GM23248 (cell line): ENCODE measurements at places on chromosomes 7 and 10. TPM values are rescaled to one million over a fixed set of nuclear protein-coding genes. Genes with fewer than 3 reads are reported as not detected.

GRCh38 chr7:18496341-18496700 lies 772 bp downstream of the HDAC9 start:
- H3K27me3 ChIP-seq: no peaks in the 10 kb centered on the region
- H3K4me1 ChIP-seq: peaks cover 18% of the 10 kb centered on the region
- H3K27ac ChIP-seq: peak overlapping the region; percentile 89; the same call in 1 of the 2 replicates
- no peaks in the 10 kb centered on the region for H3K36me3 ChIP-seq
- no peak overlapping the region for H3K4me3 ChIP-seq
- DNase-seq: no peak

DNA sequence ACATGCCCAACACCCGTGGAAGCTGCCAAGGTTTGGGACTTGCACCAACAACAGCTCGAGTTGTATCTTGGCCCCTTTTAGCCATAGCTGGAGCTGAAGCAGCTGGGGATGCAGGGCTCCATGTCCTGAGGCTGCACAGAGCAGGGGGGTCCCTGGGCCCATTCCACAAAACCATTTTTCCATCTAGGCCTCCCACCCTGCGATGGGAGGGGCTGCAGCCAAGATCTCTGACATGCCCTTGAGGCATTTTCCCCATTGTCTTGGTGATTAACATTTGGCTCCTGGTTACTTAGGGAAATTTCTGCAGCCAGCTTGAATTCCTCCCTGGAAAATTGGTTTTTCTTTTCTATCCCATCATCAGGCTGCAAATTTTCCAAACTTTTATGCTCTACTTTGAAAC lies 637.8 kb upstream of the VSTM2A start:
- DNase-seq: no peak
- no peaks in the 10 kb centered on the region for H3K4me1 ChIP-seq
- H3K36me3 ChIP-seq: no peaks in the 10 kb centered on the region
- H3K27me3 ChIP-seq: no peaks in the 10 kb centered on the region

- no peaks in the 10 kb centered on the region for H3K27me3 ChIP-seq
- H3K4me1 ChIP-seq: no peaks in the 10 kb centered on the region
- no peak for DNase-seq
- H3K36me3 ChIP-seq: no peaks in the 10 kb centered on the region
- H3K4me3 ChIP-seq: no peak overlapping the region
Observed at GRCh38 chr7:158192956-158193355, 394.7 kb downstream of the PTPRN2 start.

- no peak overlapping the region for H3K27ac ChIP-seq
- no peaks in the 10 kb centered on the region for H3K36me3 ChIP-seq
- peaks cover 6% of the 10 kb centered on the region; the same call in 1 of the 2 replicates for H3K4me1 ChIP-seq
Observed at GRCh38 chr7:50069613-50070012, 23.4 kb downstream of the ZPBP start.

GRCh38 chr7:98162758-98163157 lies 48.5 kb upstream of the BHLHA15 start:
- no peaks in the 10 kb centered on the region for H3K4me1 ChIP-seq
- no peak overlapping the region for H3K4me3 ChIP-seq
- no peaks in the 10 kb centered on the region for H3K27me3 ChIP-seq
- no peaks in the 10 kb centered on the region for H3K36me3 ChIP-seq
- no peak for DNase-seq

DNA sequence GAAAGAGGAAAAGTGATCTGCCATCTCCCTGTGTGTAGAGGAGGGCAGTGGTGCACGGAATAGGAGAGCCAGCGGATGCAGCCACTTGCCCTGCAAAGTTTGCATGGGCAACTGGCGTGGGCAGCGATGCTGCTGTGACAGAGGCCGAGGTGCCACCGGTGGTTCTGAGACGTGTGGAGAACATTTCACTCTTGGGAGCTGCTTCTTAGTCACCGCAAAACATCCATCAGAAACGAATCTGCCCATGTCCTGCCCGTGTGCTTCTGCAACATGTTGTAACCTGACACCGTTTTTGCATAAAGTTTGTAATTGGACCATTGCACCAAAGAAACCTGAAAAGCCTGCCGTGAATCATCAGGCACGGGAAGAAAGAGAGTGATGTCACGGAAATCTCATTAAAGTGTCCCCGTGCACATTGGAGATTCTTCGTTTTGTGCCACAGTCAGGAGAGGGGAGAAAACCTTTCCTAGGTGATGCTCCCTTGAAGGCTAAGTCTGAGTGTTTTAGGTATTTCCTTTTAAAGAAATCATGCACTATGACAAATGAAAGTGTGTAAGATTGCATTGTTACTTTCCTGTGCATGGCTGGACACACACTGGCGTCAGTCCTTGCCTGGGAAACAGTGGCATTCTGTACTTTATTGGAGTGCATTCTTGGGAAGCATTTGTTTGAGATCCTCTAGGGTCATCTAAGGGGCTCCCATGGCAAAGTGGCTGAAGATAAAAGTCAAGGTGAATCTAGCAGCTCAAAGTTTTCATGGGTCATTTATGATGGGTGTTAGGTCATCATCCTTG lies 302.6 kb downstream of the KLF6 start:
- H3K27me3 ChIP-seq: no peaks in the 10 kb centered on the region
- H3K27ac ChIP-seq: peak overlapping the region; percentile 47
- H3K4me1 ChIP-seq: peaks cover 22% of the 10 kb centered on the region
- H3K4me3 ChIP-seq: peak overlapping the region; percentile 57

GRCh38 chr10:95655571-95656290 lies 780 bp downstream of the ALDH18A1 start:
- H3K36me3 ChIP-seq: peaks cover 25% of the 10 kb centered on the region
- DNase-seq: peak; percentile 50
- H3K27ac ChIP-seq: peak overlapping the region; percentile 40
- H3K4me1 ChIP-seq: peaks cover 12% of the 10 kb centered on the region

DNA sequence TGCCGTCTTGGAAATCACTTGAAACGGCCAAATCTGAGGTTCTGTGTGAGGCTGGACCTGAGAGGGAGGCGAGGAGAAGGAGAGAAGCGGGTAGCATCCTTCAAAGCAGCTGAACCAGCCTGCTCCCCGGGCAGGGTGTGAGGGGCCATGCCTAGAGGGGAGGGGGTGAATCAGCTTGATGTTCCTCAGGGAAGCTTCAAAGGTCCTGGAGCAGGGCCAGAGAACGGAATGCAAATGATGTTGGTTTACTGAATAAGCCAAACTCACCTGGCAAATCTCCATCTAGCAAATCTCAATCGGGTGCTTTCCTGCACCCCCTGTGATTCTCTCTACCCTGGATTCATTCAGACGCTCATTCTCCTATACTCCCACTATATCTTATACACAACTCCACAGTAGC lies 226.9 kb downstream of the WDR11 start:
- DNase-seq: no peak
- no peak overlapping the region for H3K27ac ChIP-seq
- H3K36me3 ChIP-seq: no peaks in the 10 kb centered on the region
- H3K4me1 ChIP-seq: no peaks in the 10 kb centered on the region
- H3K4me3 ChIP-seq: no peak overlapping the region

- no peaks in the 10 kb centered on the region for H3K36me3 ChIP-seq
- H3K27ac ChIP-seq: no peak overlapping the region
Observed at GRCh38 chr10:116141855-116142254, 131.2 kb downstream of the GFRA1 start.

- H3K36me3 ChIP-seq: no peaks in the 10 kb centered on the region
- no peaks in the 10 kb centered on the region for H3K4me1 ChIP-seq
- H3K4me3 ChIP-seq: no peak overlapping the region
- no peaks in the 10 kb centered on the region; the same call in none of the 2 replicates for H3K27me3 ChIP-seq
- H3K27ac ChIP-seq: no peak overlapping the region
Observed at GRCh38 chr10:97780841-97781617, 9.2 kb upstream of the SFRP5 start.

DNA sequence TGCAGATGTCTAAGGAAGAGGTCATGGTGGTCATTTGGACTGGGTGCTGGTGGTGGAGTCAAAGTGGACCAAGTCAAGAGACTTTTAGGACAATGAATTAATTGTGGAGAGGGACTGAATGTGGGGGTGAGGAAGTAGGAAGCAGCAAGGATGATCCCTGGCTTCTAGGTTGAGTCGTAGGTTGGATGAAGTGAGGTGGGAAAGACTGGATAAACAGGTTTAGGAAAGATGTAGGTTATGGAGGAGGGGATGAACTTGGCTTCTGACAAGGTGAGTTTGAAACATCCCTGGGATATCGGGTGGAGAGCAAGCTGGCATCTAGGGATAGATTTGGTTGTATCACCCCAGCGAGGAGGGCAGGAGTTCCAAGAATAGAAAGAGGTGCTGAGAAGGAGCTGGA lies 7.6 kb downstream of the SEMA4G start:
- no peaks in the 10 kb centered on the region for H3K27me3 ChIP-seq
- DNase-seq: no peak
- H3K4me1 ChIP-seq: no peaks in the 10 kb centered on the region
- no peak overlapping the region for H3K4me3 ChIP-seq
- H3K36me3 ChIP-seq: no peaks in the 10 kb centered on the region
- no peak overlapping the region for H3K27ac ChIP-seq

DNA sequence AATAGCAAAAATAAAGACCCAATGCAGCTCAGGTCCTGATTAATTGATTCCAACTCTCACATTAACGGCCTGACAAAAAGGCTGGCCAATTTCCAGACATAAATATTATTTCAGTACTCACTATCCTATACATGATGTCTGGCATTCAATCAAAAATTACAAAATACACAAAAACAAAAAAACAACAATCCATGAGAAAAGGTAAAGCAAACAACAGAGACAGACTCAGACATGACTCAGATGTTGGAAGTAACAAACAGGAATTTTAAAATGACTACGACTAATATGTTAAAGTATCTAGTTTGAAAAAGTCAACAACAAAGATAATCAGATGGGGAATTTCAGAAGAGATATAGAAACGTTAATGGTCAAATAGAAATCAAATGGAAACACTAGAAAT lies 152.8 kb downstream of the AMPH start:
- no peaks in the 10 kb centered on the region for H3K27me3 ChIP-seq
- no peaks in the 10 kb centered on the region for H3K36me3 ChIP-seq
- H3K27ac ChIP-seq: no peak overlapping the region

DNA sequence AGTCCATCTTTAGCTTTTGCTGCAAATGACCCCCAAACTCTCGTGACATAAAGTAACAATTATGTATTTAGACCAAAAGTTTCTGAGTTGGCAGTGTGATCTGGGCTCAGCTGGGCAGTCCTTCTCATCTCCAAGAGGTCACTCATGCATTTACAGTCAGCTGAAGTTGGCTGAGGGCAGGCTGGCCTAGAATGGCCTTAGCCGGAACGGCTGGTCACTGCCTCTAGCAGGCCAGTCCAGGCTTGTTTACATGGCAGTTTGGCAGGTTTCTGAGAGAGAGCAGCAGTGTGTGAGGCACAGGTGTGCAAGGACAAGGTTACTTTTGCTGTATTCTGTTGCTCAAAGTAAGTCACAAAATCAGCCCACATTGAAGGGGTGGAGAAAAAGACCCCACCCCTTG lies 200.0 kb upstream of the AGK start:
- no peak overlapping the region for H3K4me3 ChIP-seq
- DNase-seq: no peak
- H3K36me3 ChIP-seq: no peaks in the 10 kb centered on the region
- H3K27ac ChIP-seq: no peak overlapping the region
- no peaks in the 10 kb centered on the region for H3K27me3 ChIP-seq
- H3K4me1 ChIP-seq: no peaks in the 10 kb centered on the region

DNA sequence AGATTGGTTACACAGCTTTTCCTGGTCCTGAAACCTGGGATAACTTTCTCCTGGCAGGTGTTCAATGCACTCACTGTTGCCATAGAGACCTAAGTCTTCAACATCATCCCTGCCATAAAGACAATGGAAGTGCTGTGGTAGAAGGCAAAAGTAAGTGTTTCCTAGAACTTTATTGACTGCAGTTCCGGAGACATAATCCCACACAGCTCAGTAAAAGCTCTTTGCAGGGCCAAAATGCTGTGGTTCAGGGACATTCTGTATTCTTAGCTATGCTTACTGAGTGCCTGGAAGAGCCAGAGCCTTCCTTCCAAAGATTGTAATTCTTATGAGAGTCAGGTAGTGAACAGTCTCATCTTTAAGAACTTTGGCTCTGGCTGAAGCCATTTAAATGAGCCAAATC lies 5.3 kb downstream of the WIPF3 start:
- DNase-seq: no peak
- H3K27ac ChIP-seq: no peak overlapping the region
- no peaks in the 10 kb centered on the region for H3K36me3 ChIP-seq
- H3K27me3 ChIP-seq: peaks cover 79% of the 10 kb centered on the region

- no peak for DNase-seq
- no peaks in the 10 kb centered on the region for H3K36me3 ChIP-seq
Observed at GRCh38 chr7:22876986-22877729, 54.5 kb upstream of the TOMM7 start.

DNA sequence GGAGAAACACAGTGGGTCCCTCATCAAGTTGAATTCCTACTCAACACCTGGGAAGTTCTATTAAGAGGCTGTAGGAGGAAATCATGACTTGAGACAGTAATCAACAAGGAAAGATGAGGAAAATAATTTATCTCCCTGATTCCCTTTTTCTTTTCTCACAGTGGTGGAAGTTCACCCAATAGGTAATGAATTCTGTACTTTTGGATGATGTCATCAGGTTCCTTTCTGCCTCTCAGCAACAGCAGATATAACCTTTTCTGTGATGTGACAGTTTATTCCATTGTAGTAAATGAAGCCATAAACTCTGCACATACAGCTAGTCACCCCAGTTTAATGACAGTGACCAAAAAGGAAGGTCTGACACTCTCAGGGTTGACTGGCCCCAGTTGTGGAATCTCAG lies 1265.0 kb downstream of the NXPH1 start:
- H3K36me3 ChIP-seq: no peaks in the 10 kb centered on the region
- H3K27ac ChIP-seq: no peak overlapping the region
- DNase-seq: no peak
- H3K4me1 ChIP-seq: no peaks in the 10 kb centered on the region
- no peak overlapping the region for H3K4me3 ChIP-seq

GRCh38 chr7:138720286-138720685 lies 19.1 kb upstream of the SVOPL start:
- H3K4me3 ChIP-seq: no peak overlapping the region
- H3K27ac ChIP-seq: no peak overlapping the region
- peaks cover 3% of the 10 kb centered on the region; the same call in 1 of the 2 replicates for H3K27me3 ChIP-seq
- DNase-seq: peak; percentile 61
- H3K4me1 ChIP-seq: peaks cover 9% of the 10 kb centered on the region; the same call in 1 of the 2 replicates

DNA sequence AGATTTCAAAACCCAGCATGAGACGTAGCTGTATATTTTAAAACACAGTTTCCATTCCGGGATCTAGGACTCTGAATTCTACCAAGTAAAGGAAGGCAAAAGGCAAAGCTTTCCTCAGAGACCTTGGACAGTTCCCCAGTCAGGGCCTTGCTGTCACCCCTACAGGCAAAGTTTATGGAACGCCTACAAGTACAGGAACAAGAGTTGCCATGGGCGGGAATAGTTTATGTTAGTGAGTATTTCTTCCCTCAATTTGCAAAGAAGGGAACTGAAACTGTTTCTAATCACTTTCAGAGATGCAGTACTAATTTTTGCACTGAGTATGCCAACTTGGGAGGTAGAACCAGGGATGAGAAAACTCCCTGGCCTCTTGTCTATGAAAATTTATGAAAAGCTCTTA lies 68.2 kb upstream of the LRGUK start:
- peak; percentile 13 for DNase-seq
- no peak overlapping the region for H3K4me3 ChIP-seq
- H3K36me3 ChIP-seq: no peaks in the 10 kb centered on the region
- no peak overlapping the region for H3K27ac ChIP-seq
- H3K27me3 ChIP-seq: no peaks in the 10 kb centered on the region
- H3K4me1 ChIP-seq: no peaks in the 10 kb centered on the region

GRCh38 chr7:154947604-154948003 lies 55.3 kb downstream of the PAXIP1 start:
- H3K4me3 ChIP-seq: no peak overlapping the region
- H3K27ac ChIP-seq: no peak overlapping the region
- H3K4me1 ChIP-seq: no peaks in the 10 kb centered on the region
- no peaks in the 10 kb centered on the region for H3K27me3 ChIP-seq
- peaks cover 50% of the 10 kb centered on the region for H3K36me3 ChIP-seq

The NPY4R2 gene
- not detected in 2 replicates for total RNA-seq

The LGI1 gene
- total RNA-seq: not detected in 2 replicates

The PDE6C gene
- not detected in 2 replicates for total RNA-seq

The BTBD16 gene
- not detected in 2 replicates for total RNA-seq

The CTAGE8 gene
- 0.13 TPM in 1 of 2 replicates, not detected in the other for total RNA-seq

The IDI2 gene
- total RNA-seq: not detected in 2 replicates

The VWDE gene
- total RNA-seq: not detected in 2 replicates
